Stimulated activated CD8-positive, alpha-beta memory T cell treated with anti-CD3 and anti-CD28 coated beads, Interleukin-4, amount 100 ng/mL, for 4 hours (primary cell): ENCODE measurements at places on chromosomes 7 and 10.

DNA sequence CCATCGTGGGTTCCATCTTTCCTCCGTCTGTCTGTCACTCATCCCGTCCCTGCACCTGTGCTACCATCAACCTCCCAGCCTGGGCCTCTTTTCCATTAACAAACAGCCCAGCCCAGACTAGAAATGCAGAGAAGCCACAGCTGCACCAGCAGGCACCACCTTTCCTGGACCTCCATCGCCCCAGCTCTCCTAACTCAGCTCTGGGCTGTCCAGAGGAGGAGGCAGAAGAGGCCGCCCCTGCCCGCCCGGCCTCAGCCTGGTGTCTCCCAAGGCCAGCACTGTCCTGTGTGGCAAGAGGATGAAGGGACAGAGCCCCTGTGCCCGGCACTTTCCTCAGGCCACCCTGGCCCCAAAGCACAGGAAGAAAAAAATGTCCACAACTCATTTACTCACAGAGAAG lies 225.6 kb downstream of the PTPRN2 start:
- DNase-seq, result no peak

DNA sequence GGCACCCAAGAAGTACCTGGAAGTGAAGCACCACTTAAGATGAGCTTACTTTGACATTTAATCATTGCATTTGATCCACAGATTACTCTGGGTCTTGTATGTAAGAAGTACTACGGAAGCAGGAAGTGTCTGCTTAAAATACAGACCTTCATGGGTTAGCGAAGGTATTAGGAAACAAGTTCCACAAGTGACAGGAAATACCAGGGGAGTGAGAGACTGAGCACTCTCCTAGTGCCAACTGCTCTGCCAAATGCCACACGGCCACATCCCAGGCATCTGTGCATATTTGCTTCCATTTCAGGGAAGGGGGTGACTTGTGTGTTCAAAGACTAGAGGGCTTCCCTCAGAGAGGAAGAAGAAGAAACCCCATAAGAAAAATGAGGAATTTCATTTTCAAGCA lies 57.2 kb upstream of the ANK3 start:
- DNase-seq, result no peak

DNA sequence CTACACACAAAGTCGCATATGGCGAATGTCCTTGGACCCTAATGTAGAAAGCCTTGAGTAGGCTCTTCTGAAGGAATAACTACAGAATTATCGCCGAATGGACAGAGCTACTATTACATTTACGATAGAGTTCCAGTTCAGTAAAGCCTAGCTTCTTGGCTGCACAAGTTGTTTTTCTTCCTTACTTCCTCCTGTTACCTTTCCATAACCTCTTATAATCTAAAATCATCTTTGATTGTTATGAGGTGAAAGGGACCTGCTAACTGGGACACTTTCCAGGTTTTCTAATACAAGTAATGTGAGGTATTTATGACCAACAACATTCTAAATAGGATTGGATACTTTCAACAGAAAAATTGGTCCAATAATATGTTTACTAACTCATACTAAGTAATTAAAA lies 31.2 kb downstream of the MACC1 start:
- DNase-seq, result no peak

- DNase-seq, result no peak
Measured at GRCh38 chr10:43453266-43453831, 16.4 kb downstream of the ZNF487 start.

GRCh38 chr7:35494407-35494806 lies 200.5 kb downstream of the HERPUD2 start:
- no peak for DNase-seq
